ENCODE measurements at places on chromosomes 5 and 9.

DNA sequence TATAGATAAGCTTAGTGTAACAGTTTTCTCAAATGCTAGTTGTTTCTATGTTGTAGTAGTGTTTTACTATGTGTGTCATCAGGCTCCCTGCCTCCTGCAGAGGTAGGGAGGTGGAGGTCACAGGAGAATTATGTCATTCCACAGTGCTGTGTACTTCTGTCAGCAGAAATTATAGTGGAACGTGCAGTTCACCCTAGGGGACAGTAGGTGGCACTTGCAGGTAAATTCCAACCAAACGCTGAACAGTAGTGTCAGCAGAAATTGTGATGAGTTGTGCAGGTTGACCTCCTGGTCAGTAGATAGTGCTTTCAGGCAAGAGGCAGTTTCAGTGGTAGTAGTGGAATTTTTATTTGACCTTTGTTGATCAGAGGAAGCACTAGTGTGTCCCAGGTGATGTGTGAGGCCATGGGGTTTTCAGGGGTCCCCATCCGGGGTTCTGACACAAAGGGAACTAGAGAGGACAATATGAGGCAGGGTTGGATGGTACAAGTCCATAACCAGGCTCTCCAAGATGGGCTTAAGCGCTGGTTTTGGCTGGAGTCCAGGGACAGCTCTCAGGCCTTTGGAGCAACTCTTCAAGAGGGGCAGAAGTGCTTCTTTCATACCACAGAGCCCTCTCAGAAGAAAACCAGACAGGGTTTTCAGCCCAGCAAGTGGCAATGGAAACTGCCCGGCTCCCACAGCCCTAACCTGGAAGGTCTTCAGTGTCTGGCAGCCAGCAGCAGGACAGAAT, 402.9 kb downstream of the CYLC2 start:
- DNase-seq: no peak

- DNase-seq: no peak
These were observed 281.1 kb upstream of the MAP3K1 start for GRCh38 chr5:56534102-56534829.

DNA sequence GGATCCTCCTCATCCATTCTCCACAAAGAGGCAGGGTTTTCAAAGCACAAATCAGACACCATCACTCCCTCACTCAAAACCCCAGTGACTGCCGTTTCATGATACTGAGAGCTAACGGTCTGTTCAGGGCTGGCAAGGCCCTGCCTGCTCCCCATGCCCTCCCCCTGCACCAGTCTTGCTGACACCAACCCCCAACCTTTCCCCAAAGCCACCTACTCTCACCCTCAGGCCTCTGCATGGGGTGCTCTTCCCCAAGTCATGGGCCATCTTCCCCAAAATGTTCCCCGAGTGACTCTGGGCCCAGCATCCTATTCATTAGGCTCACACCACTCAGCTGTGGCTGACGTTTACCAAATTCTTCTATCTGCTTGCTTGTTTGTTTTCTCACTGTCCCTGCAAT, 21.7 kb upstream of the OLFM1 start:
- DNase-seq: no peak

DNA sequence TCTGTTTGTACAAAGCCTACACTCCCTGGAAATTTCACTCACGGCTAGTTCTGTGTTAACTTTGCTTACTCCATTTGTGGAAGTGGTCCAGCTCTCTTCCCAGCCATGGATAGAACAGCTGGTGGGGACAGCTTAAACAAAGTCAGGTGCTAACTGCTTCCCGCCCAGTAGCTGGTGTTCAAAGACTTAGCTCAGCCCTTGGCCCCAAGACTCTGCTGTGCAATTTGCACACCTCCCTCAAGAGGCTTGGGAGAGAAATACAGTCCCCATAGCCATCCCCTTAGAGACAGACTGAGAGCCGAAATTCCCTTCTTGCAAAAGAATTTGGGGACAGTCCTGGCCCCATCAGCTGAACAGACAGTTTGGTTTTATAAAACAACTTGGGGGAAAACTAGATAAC, 73.8 kb upstream of the RAI14 start:
- DNase-seq: no peak

- no peak for DNase-seq
These were observed 69.1 kb upstream of the RICTOR start for GRCh38 chr5:39143151-39143860.

Measured in T-helper 22 cell (primary cell).